ENCODE measurements at places on chromosomes 6 and 20.
A peak's percentile ranks its signal among the peaks of the same experiment; 100 is the strongest.

- peak; percentile 70 for DNase-seq
Measured at GRCh38 chr6:135938576-135939207, 87.2 kb downstream of the PDE7B start.

DNA sequence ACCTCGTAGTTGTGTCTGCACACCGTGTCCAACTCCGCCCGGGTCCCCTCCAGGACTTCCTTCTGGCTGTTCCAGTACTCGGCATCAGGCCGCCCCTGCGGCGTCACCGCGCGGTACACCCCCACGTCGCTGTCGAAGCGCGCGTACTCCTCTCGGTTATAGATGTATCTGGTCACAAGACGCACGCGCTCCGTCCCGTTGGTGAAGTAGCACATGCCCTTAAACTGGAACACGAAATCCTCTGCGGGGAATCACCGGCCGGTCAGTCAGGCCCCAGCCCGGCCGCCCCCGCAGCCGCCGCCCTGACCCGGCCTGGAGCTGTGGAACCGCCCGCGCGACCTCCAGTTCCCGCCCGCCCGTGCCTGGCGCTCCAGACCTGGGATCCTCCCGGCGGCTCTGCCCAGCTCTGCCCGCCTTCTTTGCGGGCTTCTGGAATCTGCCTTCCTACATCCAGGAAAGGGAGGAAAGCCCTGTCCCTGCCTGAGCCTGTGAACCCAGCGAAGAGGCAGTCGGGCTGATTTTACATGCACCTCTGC, 1.6 kb downstream of the HLA-DQB1 start:
- DNase-seq = no peak

DNA sequence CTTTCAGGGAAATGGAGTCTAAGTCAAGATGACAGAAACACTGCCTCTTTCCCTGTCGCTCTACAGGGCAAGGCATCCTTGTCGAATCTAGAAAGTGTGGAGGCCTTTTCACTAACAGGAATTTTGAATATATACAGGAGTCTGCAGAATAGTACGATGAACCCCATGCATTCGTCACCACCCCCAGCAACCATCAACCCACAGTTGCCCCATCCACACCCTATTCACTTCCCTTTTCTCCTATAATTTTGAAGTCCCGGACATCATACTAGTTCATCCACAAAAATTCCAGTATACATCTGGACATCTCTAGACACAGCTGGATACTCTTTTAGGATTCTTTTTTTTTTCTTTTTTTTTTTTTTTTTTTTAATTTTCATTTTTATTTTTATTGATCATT, 80.7 kb upstream of the RIN2 start:
- DNase-seq = no peak

GRCh38 chr6:6788394-6789032, 200.0 kb downstream of the LY86 start:
- no peak for DNase-seq

GRCh38 chr6:154466139-154466538, 44.3 kb downstream of the CNKSR3 start:
- no peak for DNase-seq

DNA sequence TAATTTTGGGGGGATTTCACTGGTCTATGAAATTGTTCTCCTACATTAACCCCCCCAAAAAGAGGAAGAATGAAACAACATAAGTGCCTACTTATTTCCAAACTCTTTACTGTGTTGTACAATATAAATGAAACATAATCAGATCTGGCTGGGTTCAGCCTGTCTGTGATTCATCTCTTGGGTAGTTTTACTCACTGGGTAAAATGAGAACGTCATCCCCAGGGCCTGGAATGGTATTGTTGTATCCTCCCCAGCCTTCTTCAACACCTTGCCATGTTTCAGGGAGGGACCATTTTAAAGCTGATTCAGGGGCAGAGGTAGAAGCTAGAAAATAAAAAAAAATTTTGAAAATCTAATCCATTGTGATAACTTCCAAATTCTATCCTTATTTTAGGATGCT, 256.7 kb downstream of the PKHD1 start:
- DNase-seq = no peak

DNA sequence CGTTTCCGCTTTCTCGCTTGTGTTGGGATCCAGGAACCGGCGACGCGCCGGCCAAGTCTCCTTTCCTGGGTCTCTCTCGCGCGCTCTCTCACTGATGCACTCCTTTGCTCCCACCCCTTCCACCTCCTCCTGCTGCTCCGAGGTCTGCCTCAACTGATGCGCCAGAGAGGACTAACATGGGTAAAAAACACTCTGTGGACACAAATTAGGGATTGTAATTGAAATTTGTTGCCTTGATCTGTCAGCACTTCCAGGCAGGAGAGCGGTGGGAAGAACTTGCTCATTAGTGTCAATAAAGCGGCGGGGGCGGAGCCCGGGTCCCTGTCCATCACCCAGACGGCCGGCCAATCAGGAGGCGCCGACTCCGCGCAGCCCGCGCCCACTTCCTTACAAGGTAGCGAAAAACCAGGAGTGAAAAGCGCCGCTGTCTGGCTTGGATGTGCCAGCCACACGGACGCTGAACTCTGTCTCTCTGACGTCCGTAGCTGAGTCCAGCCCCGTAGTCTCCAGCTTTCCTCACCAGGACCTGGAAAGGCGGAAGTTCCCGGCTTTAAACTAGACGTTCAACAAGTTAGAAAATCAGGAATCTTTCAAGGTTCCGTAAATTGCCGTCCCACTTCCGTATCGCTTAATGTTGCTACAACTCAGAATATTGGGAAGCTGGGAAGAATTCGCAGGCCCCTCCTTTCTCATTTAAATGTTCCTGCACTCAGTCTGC, at the start of gene TBX18:
Gene TBX18, minus strand, starts transcription at position 267 of the 718 bp plus-strand sequence. CDS start 417 bp downstream, outside the sequence.
- peak; percentile 99 for DNase-seq

DNA sequence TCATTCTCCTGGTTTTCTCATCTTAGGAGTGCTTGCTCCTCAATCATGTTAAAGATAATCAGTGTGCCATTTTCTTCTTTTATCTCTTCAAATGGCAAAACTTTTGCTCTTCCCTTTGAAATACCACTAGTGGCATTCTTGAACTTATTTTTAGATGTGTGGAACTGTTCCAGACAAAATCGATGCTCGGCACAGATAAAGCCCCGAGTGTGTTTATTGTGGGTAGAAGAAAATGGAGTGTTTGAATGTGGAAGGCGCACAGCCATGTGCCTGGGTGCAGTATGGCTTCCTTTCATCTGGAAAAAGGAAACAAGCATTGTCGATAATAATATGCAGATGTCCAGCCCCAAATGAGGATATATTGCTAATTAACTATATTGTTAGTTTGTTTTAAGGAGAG, 42.4 kb downstream of the ISM1 start:
- no peak for DNase-seq

DNA sequence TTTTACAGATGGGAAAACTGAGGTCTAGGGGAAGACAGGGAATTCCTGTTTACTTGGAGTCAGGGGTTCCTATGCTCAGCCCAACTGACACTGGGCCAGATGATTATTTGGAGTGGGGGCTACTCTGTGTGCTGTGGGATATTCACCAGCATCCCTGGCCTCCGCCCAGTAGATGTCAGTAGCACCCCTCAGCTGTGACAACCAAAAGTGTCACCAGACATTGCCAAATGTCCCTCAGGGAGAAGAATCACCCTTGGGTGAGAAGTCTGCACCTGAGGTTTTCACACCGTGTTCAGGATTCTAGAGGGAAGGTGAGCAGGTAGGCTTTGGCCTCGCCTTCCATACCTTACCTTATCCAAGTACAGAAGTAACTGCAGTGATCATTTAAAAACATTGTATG, 27.6 kb downstream of the CDH26 start:
- no peak for DNase-seq

- no peak for DNase-seq
Measured at GRCh38 chr6:162450358-162450757, 277.2 kb downstream of the PRKN start.

GRCh38 chr6:43499028-43499815, 10.9 kb downstream of the LRRC73 start:
- DNase-seq = no peak

- no peak for DNase-seq
Measured at GRCh38 chr6:13400772-13401171, 72.4 kb upstream of the TBC1D7 start.

DNA sequence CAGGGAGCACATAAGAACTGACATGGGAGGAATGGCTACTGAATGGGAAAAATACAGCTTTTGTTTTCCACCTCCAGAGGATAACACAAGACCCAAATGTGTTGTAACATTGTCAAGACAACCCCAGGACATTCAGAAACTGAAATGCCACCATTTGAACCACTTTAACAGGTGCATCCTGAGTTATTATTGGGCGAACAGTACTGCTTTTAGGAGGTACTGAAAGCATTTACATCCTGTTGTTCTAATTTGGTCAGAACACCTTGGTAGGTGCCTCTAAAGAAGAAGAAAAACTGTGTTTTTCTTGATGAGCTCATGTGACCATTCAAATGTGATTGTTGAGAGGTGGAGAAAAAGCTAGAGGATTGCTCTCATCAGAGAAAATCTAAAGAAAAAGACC, 6.4 kb upstream of the TXNDC5 start:
- DNase-seq = no peak

DNA sequence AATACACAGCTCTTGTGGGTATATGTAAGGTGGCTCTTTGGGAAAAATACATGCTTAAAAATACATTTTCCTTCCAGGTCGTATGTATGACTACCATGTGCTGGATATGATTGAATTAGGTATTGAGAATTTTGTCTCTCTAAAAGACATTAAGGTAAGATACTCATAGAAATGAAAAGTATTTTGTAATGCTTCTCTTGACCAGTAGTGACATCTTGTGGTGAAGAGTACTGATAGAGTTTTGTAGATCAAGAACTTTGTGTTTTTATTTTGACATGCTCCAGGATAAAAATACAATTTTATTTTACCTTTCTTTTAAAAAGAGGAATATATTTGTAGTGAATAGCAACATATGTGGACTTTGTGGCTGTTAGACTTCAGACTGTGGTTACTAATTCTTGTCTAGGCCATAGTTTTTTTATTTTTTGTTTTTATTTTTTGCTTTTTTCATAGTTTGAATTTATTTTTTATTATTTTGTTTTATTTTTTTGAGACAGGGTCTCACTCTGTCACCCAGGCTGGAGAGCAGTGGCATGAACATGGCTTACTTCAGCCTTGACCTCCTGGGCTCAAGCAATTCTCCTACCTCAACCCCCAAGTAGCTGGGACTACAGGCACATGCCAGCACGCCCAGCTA, 17.9 kb downstream of the RPF2 start:
- peak; percentile 6 for DNase-seq

DNA sequence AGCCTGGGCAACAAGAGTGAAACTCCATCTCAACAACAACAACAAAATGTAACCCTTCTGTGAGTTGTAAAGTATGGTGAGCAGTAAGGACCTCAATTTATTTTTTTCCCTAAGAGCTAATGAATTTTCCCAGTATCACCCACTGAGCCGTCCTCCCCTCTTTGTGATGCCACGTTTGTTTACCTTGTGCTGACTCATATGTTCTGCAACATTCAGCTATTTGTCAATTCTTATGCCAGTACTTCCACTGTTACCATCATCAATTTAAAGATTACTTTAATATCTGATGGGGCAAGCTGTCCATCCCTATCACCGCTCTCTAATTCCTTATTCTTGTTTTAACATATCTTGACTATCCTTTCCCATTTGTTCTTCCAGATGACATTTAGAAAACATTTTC, 37.5 kb downstream of the MAK start:
- peak; percentile 25 for DNase-seq

DNA sequence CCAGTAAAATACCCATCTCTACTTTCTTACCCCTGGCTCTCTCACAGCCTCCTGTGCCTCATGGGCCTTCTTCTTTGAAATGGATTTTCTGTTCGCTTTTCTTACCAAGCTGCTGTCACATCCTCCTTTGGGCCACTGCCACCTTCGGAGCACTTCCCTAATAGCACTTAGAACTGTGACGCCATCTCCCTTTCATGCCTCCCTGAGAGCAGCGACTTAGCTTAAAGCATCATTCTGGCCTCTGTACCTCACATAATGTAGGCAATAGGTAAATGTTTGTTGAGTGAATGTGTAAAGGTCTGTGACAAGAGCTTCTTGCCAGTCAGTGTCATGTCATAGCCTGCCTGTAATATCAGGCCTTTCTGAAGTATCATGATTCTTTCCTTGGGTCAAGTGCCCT, 78.8 kb downstream of the ADGRG6 start:
- no peak for DNase-seq

- DNase-seq = peak; percentile 81
Measured at GRCh38 chr20:371755-372542, 8.6 kb upstream of the TRIB3 start.

- peak; percentile 47 for DNase-seq
Measured at GRCh38 chr6:16683641-16684194, 77.5 kb downstream of the ATXN1 start.

DNA sequence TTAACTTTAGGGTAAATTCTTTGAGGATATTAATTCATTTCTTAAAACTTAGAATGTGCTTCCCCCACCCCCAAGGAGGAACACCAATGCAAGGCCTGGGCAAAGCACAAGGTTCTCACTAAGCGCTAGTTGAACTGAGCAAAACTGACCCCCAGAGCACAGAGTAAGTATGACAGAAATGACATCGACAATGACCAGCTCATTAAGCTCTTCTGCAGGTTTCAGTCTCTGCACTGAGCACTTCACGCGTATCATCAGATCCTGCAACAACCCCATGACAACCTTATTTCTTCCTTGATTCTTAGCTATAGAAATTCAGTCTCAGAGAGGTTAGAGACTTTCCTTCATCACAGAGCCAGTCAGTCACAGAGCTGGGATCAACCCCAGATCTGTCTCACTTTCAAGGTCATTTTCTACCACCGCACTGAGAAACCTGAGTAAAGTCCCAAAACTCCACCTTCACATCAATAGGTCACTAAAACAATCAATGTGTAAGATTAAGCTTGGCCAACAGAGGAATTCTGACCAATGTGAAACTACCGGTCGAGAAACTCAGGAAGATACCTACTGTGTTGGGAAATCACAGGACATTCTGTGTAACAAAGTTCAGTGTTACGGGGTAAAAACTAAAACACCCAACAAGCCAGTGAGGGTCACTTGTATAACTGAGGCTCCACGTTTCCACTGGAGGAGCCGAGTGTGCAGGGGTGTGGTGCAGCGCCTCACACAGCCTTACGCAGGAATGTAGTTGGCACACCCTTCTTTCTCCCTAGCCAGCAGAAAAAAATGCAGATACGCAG, 129.0 kb upstream of the FOXQ1 start:
- no peak for DNase-seq

- DNase-seq = no peak
Measured at GRCh38 chr6:8900056-8900455, 464.7 kb upstream of the SLC35B3 start.

- DNase-seq = no peak
Measured at GRCh38 chr6:34028691-34029360, 117.1 kb downstream of the GRM4 start.
